ENCODE measurements at places on chromosomes 4 and X.

DNA sequence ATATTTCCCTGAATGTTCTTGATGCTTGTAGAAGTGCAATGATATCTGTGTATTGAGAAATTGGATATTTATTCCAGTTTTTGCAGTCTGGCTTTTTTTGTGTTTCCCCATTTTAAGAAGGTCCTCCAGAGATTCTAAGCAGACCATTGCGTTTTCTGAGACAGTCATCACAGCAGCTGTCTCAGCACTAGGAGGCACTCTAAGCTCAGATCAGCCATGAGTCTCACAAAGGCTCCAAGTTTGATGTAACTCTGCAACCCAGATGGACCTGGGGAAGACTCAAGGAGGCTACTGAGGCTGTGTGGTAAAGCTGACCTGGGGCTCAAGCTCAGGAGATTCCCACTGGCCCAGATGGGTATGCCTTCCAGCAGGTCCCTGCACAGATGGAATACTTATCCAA, 89.3 kb upstream of the CYLC1 start:
- peak; percentile 12 for DNase-seq

GRCh38 chr4:47619691-47620090, 134.6 kb downstream of the ATP10D start:
- DNase-seq, result no peak

GRCh38 chrX:122501652-122502051, 682.4 kb upstream of the GRIA3 start:
- no peak for DNase-seq

DNA sequence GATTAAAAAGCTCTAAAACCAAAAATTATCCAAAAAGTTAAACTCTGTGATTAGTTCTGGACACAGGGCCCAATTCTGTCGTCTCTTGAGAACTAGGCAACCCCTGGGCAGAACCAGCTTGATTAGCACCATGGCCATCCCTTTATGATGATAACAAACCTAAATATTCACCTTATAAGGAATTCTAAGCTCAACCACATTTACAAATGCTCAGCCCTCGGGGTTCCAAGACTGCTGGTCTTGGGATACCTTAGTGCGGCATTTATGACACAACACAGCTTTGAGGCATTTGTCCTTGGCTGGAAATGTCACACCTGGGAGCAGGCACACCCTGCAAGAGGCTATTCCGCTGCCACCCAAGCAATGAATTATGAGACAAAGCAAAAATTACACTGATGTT, 27.5 kb upstream of the NAP1L5 start:
- no peak for DNase-seq

GRCh38 chrX:72309297-72310071, 3.8 kb upstream of the CITED1 start:
- peak; percentile 58 for DNase-seq

DNA sequence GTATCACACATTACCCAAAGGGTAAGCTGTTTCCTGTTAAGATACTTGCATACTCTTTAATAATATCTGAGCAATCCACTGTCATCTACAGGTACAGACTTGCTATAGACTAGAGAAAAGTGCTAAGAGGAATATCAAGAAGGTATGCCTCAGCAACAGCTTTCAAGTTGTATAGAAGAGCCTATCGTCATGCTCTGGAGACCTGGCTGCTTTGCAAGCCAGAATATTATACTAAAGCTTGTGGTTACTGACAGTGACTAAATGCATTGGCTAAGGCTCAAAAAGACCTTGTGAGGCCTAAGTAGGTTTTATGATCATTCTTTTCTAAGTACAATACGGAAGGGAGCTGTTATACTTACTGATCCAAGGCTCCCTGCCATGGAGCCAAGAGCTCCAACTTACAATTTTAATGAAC, 11.3 kb downstream of the LAMP2 start:
- no peak for DNase-seq

DNA sequence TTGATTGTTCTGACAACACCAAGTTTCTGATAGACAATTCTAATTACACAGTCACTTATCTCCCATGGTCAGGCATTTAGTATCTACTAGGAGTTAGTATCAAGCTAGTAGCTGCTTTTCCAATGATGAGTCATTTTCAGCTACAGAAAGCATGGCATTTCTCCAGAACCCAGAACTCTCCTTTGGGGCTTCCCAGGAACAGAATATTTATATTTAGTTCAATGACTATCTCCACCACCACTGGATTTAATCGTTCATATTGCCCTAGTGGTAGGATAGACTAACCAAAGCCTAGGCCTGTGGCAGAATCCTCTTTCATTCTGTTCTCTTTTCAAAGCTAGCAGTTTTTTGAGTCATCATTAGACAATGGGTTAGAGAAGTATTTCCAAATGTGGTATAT, 569.4 kb downstream of the GABRG1 start:
- no peak for DNase-seq
